Stomach (tissue), 19 donors: ENCODE measurements at places on chromosomes 12 and 14. TPM values are rescaled to one million over a fixed set of nuclear protein-coding genes. Genes with fewer than 3 reads are reported as not detected.
A peak's percentile ranks its signal among the peaks of the same experiment; 100 is the strongest.

GRCh38 chr12:87943023-87943422, 86.2 kb downstream of the C12orf50 start:
- DNase-seq: no peak

Gene PLEKHD1
- 0.08 TPM for polyA plus RNA-seq

DNA sequence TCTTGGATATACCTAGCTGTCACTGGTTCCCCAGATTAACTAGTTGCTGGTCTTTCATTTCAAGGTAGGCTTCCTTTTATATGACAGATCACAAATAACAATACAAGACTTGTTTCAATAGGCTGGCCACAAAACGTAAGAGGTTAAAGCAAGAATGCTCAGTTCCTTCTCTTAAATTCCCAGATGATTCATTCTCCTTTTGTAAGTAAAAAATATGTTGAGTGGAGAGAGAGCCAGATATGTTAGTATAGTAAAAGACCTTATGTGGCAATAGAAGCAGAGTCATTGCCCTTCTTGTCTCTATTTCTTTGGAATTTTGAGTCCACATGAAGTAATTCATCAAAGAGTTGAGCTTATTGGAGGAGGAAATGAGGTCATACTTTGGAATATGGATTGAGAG, 939.0 kb upstream of the ATXN7L3B start:
- no peak for DNase-seq

- DNase-seq: no peak
These were observed 4.6 kb upstream of the PAPOLA start for GRCh38 chr14:96497586-96497985.

GRCh38 chr14:105385698-105386365, 12.5 kb upstream of the TEX22 start:
- DNase-seq: no peak

DNA sequence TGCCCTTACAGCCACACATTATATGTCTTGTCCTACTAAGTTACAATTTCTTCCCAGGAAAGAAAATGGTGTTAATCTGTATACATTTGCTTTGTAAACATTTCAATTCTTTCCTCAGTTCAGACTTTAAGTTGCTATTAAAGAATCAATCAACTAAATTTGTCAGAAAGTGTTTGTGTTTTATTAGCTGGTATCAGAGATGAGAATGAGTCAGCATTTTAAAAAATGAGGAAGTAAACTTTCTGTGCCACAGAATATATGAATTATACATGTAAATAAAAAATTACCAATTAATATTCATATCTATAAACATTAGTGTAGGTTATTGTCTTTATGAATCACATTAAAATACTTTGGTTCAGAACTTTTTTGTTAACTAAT, 82.0 kb downstream of the LMO3 start:
- no peak for DNase-seq

- DNase-seq: no peak
These were observed 8.7 kb upstream of the KRT78 start for GRCh38 chr12:52857500-52857899.

GRCh38 chr12:93335603-93336162, 42.0 kb upstream of the NUDT4 start:
- no peak for DNase-seq

DNA sequence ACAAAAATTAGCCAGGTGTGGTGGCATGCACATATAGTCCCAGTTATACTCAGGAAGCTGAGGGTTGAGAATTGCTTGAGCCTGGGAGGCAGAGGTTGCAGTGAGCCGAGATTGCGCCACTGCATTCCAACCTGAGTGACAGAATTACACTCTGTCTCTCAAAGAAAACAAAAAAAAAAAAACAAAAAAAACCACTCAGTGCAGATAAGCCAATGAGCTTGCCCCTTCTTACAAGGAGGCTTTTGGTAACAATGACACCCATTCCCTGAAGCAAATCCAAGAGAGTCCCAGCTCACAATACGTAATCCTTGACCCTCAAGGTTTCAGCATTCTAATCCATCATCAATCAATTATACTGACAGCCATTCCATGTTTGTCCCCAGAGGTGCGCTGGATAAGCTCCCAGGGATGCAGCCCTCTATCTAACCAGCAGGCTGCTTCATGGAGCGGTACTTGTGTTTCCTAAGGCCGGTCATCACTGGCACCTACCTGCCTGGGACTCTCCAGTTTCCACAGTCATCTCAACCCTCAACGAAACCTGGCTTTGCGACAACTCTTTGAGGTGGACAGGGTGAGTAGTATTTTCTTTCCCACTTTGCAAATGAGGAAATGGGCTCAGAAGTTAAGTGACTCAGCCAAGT, 12.4 kb downstream of the GCN1 start:
- no peak for DNase-seq

- DNase-seq: peak; percentile 7
These were observed 2.3 kb downstream of the ATXN7L3B start for GRCh38 chr12:74539765-74540526.

DNA sequence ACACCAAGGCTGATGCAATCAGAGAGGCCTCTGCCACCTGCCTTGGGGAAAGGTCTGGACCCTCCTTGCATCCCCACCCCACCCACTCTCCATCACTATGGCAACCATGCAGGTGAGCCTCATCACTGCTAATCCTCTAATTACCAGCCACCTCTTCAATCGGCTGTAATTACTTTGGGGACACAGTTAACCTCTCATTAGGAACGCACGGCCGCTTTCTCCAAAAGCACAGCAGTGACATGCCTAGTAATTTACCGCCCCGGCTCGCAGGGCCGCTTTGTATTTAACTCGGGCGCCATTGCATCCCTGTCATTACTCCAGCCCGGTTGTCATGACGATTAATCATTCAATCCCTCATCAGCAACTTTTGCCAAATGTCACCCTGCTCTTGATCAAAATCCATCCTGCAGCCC, 36.3 kb upstream of the FAM222A start:
- no peak for DNase-seq

DNA sequence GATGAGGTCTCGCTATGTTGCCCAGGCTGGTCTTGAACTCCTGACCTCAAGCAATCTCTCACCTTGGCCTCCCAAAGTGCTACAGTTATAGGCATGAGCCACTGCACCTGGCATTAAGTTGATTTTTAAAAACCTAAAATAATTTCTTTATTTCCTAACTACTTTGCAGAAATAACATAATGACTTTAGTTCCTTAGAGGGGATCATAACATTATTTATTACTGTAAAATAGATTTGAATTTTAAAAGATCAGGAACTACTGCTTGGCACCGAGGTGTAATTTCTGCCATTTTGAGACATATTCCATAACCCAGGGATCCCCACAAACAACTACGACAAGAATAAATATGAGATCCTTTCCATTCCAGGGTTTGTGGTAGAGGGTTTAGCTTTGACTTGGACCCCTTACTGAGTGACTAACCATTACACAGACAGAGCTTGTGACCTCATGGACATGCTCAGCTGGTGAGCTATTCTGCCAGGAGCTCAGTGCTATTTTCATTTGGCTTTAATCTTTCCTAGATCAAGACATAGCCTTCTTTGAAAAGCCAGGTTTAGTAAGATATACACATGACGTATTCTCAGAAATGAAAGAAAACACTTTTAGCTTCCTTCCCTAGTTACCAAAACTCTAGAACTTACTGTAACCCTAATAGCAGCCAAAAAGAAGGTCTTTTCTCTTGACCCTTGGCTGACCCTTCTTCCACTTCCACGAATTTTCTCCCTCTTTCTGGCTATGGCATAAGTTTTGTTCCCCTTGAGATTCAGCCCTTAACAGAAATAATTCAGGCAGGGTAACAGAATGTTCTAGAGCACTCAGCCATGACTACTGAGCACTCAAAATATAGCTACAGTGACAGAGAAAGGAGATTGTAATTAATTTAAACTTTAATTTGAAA, 75.1 kb upstream of the NUDT4 start:
- peak; percentile 45 for DNase-seq

- no peak for DNase-seq
These were observed 9.8 kb downstream of the CHGA start for GRCh38 chr14:92932448-92933395.

DNA sequence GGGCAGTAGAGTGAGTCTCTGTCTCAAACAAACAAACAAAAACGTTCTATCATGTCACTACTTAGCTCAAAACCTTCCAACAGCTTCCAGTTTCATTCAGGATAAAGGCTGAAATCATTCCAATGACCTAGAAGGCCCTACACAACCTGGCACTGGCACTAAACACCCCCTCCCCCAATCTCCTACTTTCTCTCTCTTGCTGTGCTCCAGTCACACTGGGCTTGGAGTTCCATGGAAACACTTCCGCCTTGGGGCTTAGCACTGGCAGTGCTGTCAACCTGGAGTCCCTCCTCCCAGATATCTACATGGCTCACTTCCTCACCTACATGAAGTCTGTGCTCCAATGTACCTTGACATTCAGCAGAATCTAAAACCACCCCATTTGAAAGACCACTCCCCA, 65.0 kb upstream of the SINHCAF start:
- no peak for DNase-seq

Gene ZNF891
- 0.25 TPM for polyA plus RNA-seq

DNA sequence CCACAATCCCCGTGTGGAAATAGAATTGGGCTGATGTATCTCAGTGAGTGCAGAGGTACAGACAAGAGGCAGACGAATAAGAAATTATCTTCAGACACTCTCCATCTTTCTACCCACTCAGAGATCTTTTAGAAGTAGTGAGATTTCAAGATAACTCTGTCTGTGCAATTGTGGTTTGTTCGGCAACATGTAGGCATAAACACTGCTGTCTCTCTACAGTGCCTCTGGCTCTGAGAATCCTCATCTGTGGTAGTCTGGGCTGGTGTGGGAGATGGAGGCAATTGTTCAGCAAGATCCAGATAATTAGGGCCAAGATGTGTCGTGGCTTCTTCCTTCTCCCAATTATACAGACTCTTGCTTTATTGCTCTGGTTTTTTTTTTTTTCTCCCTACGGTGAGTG, 3.1 kb downstream of the HOXC13 start:
- no peak for DNase-seq

- no peak for DNase-seq
These were observed 253.9 kb downstream of the EMP1 start for GRCh38 chr12:13450231-13451080.

Gene CDH24
- polyA plus RNA-seq: 2.3 TPM

GRCh38 chr12:61524851-61525250, 735.4 kb upstream of the USP15 start:
- no peak for DNase-seq

Gene WDR20
- polyA plus RNA-seq: 8.2 TPM
